ENCODE measurements at places on chromosomes 4 and X.

GRCh38 chr4:74400395-74400794 lies 35.5 kb downstream of the EREG start:
- DNase-seq: no peak

DNA sequence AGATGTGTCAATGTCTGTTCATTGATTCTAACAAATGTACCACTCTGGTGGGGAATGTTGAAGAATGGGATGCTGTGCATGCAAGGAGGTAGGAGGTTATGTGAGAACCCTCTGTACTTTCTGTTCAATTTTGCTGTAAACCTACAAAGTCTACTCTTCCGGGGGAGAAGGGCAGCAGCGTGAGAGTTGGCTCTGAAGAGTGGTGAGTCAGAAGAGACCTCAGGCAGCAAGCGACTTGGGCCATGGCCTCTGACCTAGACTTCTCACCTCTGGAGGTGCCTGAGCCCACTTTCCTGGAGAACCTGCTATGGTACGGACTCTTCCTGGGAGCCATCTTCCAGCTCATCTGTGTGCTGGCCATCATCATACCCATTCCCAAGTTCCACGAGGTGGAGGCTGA lies 26.7 kb downstream of the MANBA start:
- no peak for DNase-seq

- DNase-seq: no peak
These were observed 251.6 kb downstream of the QDPR start for GRCh38 chr4:17260166-17260907.

DNA sequence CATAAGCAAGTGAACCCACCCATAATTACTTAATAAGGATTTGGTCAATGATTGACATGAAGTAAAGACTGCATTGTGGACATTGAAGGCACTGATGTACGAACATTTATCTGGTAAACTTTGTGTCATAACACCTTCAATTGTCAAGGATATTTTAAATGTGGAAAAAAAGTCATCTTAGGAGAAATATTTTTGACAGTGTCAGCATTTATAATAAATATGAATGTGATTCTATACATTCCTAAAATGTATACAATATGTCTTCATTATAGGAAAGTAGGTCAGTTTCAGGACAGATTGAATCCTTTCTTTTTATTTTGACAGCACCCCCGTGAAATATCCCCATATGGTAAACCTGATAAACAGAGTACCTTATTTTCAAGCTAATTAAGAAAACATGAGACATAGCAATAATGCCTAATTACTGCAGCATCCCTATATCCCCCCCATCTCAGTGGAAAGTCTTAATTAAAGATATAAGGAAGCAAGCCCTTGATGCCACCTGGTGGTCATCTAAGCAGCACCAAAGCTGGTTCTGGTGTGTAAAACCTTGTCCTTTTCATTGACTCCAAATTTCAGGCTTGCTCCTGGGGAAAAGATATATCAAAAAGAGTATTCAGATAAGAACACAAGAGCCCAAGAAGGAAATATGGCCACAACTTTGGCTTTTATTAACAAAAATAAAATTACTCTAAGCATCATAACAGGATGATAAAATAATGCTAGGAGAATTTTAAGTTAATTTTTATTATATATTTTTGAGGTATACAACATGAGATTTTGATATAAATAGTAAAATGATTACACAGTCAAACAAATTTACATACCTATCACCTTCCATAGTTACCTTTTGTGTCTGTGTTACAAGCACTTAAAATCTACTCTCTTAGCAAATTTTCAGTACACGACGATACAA lies 379.7 kb downstream of the TLL1 start:
- DNase-seq: no peak

GRCh38 chrX:118423558-118423957 lies 72.1 kb upstream of the DOCK11 start:
- no peak for DNase-seq

GRCh38 chrX:3134316-3134945 lies 93.2 kb downstream of the ARSF start:
- no peak for DNase-seq

DNA sequence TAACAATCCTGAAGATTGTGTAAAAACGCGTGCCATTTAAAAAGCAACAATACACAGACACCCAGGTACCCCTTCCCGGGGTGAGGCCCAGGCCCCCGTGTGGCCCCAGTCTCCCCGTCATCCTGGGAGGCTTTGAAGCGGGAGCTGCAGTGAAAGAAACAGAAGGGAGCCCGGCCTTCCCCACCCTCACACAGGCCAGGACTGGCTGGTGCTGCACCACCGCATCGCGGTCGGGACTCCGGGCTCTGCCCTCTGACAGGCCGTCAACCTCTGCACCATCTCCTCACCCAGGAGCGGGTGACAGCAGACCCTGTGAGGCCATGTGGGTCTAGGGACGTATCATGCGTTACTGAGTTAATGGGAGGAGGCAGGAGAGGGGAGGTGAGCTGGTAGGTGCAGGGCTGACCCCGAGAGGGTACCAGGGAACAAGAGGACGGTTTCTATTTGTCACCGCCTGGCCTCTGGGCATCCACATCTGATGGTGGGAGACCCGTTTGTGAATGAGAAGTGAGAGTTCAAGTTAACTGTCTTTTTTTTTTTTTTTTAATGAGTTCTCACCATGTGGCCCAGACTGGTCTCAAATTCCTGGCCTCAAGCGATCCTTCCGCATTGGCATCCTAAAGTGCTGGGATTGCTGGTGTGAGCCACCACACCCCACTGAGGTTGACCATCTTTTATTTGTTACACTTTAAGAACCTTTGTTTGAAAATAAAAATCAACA lies 27.3 kb downstream of the PIGG start:
- no peak for DNase-seq

GRCh38 chr4:139247241-139247640 lies 32.8 kb downstream of the MGARP start:
- DNase-seq: no peak

- DNase-seq: peak; percentile 36
These were observed 193.0 kb upstream of the C1QTNF7 start for GRCh38 chr4:15234856-15235126.

- DNase-seq: no peak
These were observed 7.9 kb downstream of the MBTPS2 start for GRCh38 chrX:21847342-21847741.

GRCh38 chr4:95283320-95283719 lies 265.5 kb downstream of the UNC5C start:
- DNase-seq: no peak

DNA sequence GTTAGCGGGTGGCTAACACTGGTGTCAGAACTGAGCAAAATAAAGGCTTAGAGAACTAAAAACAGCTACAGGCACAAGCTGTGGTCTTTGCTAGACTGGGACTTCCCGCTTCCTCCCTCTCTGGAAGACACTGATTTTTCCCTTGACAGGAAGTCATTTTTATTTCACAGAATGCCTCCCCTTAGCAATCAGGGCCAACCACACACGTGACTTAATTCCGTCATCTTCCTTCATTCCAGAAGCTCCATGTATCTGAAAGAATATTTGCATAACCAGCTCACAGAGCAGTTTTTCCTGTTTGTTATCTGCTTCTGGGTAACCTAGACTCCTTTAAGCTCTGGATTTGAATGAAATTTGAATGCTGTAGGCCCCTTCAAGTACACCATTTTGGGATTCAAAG lies 327.5 kb upstream of the FRG1 start:
- DNase-seq: no peak

GRCh38 chr4:15912961-15913630 lies 25.4 kb downstream of the FGFBP1 start:
- DNase-seq: no peak

GRCh38 chrX:153573984-153574383 lies 25.0 kb downstream of the CCNQ start:
- no peak for DNase-seq

DNA sequence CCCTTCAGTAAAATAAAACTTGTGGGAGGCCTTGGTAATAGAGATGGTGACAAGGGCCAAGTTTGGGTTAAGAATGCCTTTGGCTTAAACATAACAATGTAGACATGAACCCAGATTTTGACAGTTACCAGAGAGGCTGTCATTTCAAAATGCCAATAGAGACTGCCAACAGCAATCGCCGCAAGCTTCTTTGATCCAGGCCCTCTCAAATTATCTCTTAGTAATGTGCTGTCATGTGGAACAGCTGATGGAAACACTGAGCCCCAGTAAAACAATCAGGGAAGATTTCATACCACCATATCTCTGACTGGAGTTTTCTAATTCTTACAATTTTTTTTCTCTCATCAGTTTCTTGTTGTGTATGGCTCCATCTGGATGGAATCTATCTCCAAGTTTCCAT lies 80.5 kb downstream of the ZNF330 start:
- no peak for DNase-seq

GRCh38 chrX:118536204-118536603 lies 40.6 kb downstream of the DOCK11 start:
- no peak for DNase-seq

DNA sequence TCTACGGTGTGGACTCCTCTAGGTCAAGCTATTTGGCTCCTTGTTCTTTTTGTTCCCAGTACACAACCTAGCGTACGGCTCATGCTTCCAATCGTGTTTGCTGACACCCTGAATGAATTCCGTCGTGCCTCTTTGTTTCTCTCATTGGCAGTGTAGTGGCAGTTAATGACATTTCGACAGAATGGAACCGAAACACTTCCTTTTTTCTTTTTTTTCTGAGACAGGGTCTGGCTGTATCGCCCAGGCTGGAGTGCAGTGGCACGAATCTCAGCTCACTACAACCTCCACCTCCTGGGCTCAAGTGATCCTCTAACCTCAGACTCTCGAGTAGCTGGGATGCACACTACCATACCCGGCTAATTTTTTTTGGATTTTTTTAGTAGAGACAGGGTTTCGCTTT lies 113.3 kb upstream of the ATP6AP2 start:
- DNase-seq: no peak

DNA sequence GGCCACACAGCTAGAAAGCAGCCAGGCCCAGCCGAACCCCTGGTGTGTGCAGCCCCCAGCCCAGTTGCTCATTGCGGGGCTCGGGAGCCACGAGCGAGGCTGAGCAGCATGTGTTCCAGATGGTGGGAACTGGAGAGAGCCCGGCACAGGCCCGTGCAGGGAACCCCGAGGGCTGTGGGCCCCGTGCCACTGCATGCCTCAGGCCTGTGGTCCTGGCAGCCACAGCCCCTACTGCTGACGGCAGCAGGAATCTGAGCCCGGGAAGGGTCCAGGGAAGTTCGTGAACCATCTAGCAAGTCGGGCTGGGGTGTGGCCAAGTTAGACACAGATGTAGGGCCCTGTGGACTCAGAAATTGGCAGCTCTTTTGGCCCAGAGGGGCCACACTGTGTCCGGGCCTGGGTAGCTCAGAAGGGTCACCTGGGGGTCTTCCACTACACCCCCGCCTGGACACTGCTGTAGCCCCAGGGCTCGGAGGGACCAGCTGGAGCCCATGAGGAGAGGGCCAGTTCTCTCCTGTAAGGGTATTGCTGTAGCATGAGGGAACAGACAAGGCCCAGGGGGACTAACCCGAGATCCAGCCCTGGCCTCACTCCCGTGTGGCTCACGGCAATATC lies 12.1 kb downstream of the HTRA3 start:
- peak; percentile 80 for DNase-seq

- no peak for DNase-seq
These were observed 502.9 kb upstream of the PCDH10 start for GRCh38 chr4:132646186-132646585.

GRCh38 chr4:54213761-54214160 lies 15.3 kb upstream of the PDGFRA start:
- no peak for DNase-seq

All from uterus (tissue), 4 donors.